ENCODE measurements at places on chromosomes 13 and 19. TPM values are rescaled to one million over a fixed set of nuclear protein-coding genes. Genes with fewer than 3 reads are reported as not detected.

- DNase-seq = no peak
Measured at GRCh38 chr19:41910240-41910991, 17.8 kb downstream of the ERFL start.

MAB21L1 gene
- 0.47 TPM for total RNA-seq

DNA sequence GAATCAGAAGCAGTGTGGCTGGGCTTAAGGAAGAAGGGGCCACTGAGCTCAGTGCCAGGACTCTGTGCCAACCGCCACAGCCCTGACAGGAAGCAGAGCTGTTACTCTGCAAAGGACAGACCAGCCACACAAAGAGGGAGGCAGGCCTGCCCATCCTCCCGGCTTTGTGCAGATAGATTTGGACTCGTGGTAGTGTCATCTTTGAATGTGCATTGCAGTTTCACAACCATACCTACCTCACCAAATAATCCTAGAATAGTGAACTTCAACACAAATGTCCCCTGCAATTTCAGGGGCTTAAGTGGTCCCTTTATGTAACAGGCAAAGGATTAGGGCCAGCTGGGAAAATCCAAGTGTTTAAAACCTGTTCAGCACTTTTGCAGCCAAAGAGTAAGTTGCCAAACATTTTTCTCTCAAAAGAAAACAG is 55.1 kb upstream of the CLDN10 start:
- DNase-seq = no peak

DNA sequence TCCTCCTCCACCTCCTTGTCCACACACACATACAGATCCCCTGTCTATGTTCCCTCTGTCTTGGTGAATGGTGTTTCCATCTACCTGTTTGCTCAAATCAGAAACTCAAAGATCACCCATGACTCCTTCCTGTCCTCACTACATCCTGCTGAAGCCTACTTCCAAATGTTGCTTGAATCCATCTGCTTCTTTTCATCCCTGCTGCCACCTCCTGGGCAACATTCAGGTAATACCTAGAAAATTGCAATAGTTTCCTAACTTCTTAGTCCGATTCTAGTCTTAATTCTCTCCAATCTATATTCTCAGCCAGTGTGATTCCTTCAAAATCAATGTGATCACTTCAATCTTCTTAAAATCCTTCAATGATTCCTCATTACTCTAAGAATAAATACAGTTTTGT is 155.5 kb upstream of the STARD13 start:
- DNase-seq = peak; percentile 25

ZNF208 gene
- total RNA-seq = 7.8 TPM

- no peak for DNase-seq
Measured at GRCh38 chr13:110815471-110816204, 99.2 kb downstream of the ANKRD10 start.

DNA sequence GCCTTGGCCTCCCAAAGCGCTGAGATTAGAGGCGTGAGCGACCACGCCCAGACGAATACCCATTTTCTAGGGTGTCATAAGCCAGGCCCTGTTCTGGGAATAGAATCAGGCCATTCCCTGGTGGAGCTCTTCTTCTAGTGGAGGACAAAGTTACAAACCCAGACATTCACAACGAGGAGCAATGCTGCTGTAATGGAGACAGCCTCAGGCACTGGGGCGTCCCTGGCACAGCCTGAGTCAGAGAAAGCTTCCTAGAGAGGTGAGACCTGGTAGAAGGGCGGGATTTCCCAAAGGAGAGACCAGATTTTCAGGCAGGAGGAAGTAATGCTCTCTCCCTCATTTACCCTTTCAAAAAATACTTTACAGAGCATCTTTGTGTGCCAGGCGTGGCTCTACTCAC is 12.7 kb downstream of the PRKCG start:
- no peak for DNase-seq

GJB2 gene
- total RNA-seq = 5.0 TPM

DNA sequence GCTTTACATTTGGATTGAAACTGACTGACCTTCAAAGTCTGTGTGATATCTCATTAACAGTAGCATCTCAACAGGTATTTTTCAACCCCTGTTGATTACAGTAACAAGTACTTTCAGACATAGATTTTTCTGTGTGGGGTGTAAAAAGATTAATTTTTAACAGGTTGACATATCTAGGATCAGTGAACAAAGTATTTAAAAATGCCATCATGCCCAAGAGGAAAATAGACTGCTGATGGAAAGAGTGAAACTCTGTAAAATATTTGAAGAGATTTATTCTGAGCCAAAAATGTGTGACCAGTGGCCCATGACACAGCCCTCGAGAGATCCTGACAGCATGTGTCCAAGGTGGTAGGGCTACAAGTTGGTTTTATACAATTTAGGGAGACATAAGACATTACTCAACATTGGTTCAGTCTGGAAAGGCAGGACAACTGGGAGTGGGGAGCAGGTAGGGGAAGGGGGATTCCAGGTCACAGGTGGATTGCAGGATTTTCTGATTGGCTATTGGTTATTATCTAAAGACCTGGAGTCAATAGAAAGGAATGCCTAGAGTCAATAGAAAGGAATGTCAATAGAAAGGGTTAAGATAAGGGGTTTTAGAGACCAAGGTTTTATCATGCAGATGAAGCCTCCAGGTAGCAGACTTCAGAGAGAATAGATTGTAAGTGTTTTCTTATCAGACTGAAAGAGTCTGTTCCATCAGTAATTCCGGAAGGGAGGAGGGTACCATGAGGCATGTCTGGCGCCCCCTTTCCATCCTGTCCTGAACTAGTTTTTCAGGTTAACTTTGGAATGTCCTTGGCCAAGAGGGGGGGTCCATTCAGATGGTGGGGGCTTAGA is 29.1 kb downstream of the TNFRSF19 start:
- DNase-seq = no peak

DNA sequence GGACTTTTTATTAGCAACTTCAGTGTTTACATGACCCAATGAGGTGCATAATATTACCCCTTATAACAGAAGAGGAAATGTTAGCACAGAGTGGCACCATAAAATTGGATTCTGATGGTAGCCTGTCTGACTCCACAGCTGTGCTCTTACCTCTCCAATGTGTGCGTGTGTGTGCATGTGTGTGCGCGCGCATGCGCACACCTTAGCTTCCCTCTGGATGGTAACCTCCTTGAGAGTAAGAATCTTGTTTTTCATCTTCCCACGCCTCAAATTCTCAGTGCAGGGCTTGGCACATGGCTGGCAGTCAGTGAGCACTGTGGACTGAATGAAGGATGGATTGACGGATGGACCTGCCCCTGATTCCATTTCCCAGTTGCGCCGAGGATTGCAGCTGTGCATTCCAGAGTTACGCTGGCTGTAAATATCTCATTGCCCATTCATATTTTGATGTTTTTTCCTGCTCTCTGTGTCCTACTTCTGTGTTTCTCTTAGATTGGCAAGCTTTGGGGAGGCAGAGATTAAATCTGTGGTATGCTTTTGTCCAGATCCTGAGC is 99.2 kb upstream of the WASF3 start:
- no peak for DNase-seq

DNA sequence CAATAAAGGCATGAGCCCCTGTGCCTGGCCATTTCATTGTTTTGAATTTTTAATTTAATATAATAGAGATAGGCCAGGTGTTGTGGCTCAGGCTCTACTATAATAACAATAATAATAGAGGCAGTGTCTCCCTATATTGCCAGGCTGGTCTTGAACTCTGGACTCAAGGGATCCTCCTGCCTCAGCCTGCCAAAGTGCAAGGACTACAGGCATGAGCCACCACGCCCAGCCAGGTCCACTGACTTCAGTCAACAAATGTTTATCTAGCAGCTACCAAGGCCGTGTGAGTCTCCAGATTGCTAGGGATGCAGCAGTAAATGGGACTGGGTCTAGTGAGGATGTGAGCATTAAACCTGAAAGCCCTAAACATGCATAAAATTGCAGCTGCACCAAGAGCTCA is 13.8 kb upstream of the ILF3 start:
- no peak for DNase-seq

NXNL1 gene
- total RNA-seq = not detected

ZNF439 gene
- total RNA-seq = 13.2 TPM

GRCh38 chr13:26679411-26680122 is 81.0 kb downstream of the GPR12 start:
- no peak for DNase-seq

DNA sequence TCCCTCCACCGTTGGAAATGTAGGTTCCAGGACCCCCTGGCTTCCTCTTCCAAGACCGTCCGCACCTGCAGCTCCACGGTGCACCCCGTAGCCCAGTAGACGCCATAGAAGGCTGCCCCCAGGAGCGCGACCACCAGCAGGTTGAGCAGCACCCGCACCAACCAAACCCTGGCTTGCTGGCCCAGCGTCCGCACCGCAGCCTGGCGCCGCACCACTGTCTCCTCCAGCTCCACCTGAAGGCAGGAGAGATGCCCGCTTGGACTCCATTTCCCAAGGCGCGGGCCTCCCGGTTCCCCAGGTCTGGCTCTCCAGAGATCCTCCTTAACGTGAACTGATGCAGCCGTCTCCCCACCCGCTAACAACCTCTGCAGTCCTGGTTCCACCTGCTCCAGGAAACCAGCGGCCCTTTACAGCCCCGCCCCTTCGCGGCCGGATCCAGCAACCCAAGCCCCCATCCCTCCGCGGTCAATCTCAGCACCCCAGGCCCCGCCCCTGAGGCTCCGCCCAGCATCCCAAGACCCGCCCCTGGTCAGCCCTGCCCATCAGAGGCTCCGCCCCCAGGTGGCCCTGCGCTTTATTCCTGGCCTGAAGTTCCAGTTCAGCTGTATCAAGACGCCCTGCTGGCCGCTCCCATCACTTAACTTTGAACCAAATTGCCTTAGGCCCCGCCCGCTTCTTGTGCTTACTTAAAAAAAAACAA is 5.0 kb upstream of the LENG1 start:
- DNase-seq = peak; percentile 50

GRCh38 chr19:40365613-40366401 is 17.3 kb downstream of the PLD3 start:
- DNase-seq = peak; percentile 95

DNA sequence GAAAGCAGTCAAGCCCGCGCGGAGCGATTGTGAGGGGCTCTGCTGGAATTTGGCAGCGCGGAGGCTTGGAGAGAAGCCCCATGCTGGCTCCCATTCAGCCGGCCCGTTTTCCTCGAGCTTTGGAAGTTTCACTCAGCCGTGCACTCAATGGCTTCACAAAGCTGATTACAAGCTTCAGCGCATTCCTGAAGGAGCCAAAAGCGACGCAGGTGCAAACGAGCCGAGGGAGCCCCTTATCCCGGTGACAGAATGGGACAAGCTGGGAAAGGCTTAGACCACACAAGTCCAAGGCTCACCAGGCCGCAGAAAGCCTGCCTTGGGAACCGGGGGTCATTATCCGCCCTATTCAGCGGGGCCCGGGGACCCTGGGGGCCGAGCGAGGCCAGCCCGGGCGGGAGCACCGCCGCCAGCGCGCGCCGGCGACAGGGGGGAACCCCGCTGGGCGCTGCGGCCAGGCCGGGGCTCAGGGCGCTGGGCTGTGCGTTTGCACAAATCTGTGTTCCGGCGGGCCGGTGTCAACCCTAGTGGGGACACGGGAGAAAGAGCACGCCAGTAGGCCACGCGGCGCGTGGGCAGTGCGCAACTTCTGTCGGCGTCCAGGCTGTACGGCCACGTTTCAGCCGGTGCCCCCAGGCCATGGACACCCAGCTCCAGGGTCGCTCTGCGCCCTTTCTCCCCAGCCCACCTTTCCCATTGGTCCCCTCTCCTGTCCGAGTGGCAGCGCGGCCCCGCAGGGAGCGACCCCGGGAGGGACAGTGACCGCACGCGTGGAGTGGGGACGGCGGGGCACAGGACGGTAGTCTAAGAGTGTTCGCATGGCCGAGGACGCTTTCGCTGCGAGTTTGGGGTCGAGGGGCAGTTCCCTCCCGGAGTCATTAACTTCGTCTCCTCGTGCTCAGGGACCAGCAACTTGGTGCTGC is 37.3 kb downstream of the SOX1 start:
- DNase-seq = peak; percentile 69

- no peak for DNase-seq
Measured at GRCh38 chr19:50723735-50724521, 764 bp downstream of the CLEC11A start.

DNA sequence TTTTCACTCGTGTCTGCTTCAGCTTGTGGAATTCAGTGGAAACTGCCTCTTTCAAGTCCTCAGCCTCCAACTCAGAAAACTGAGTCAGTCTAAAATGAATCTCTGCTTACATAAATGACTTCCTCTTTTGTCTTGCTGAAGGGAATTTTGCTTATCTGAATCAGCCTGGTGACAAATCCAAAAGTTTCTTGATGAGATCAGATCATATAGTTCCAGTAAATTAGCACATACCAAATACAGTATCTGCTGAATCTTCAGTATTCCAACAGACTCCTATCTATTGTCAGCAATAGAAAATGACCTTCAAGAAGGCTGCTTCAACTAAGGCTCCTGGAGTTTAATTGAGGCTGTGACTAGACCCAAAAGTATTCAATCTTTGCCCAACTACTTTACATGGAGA is 290.0 kb downstream of the MZT1 start:
- no peak for DNase-seq

- no peak for DNase-seq
Measured at GRCh38 chr13:18947376-18947977, 234.1 kb downstream of the TUBA3C start.

GPR42 gene
- total RNA-seq = not detected

- DNase-seq = no peak
Measured at GRCh38 chr13:108496362-108497210, 132.8 kb upstream of the MYO16 start.

SIX5 gene
- 19.4 TPM for total RNA-seq

LRRC8E gene
- total RNA-seq = 9.1 TPM

TRPC4 gene
- total RNA-seq = 2.9 TPM

- DNase-seq = no peak
Measured at GRCh38 chr19:55870736-55871135, 34.4 kb downstream of the NLRP4 start.

DNA sequence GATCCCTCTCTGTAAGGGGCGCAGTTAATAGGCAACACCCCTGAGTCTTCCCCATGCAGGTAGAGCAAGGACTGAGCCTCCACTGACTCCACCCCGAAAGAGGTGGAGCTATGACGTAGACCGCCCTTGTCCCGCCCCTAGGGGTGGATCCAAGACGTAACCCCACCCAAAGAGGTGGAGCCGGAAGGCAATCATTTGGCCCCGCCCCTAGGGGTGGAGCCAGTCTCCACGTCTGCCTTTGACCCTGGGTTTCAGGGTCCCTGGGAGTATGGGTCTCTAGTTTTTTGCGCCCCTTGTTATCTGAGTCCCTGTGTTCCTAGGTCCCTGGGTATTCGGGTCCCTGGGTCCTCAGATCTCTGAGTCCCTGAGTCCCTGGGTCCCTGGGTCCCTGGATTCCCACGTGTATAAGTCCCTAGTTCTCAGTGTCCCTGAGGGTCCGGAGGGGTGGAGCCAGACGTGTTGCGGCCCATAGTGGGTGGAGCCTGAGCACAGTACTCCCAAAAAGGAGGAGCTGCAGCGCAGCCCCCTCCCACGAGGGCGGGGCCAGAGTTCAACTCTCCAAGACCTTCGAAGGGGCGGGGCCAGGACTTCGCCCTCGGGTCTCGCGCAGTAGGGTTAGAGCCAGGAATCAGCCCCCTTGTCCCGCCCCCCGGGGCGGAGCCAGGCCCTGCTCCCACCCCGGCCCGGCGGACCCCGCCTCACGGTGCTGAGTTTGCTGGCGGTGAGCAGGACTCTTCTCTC is 5.3 kb downstream of the DENND1C start:
- DNase-seq = peak; percentile 94

DNA sequence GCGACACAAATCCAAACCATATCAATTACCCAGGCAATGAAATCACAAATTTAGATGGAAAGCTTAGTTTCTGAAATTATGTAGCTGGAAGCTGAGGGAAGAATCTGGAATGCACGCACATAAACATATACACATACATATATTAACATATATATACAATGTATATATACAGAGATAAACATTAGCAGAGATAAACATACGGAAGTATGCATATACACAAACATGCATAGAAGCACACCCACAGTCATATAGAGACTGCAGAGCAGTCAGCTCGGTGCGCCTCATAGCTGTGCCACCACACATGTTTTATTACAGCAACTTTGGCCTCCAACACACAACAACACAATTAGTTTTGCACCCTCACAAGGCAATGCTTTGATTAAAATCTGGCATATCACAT is 288.1 kb downstream of the TEX29 start:
- no peak for DNase-seq
